Right ventricle myocardium inferior (tissue), 1 donor: ENCODE measurements at places on chromosomes 7 and 10. TPM values are rescaled to one million over a fixed set of nuclear protein-coding genes. Genes with fewer than 3 reads are reported as not detected.

Gene BAMBI
- 17.9 TPM for total RNA-seq

- DNase-seq, result no peak
Measured at GRCh38 chr10:32207544-32207943, 139.4 kb downstream of the EPC1 start.

DNA sequence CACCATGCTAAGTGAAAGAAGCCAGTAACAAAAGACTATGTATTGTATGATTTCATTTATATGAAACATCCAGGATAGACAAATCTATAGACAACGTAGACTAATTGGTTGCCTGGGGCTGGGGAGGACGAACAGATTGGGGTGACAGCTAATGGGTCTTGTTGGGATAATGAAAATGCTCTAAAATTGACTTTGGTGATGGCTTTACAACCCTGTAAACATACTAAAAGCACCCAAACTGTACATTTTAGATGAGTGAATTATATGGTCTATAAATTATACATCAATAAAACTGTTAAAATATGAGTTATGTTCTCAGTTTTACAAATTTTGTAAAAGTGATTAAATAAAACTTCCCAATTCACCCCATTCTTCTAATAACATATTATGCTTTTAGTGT is 261.5 kb downstream of the ELMO1 start:
- DNase-seq, result no peak

- DNase-seq, result no peak
Measured at GRCh38 chr10:122894261-122894944, 15.0 kb upstream of the FAM24B start.

- DNase-seq, result no peak
Measured at GRCh38 chr10:110646417-110647135, 2.4 kb downstream of the RBM20 start.

DNA sequence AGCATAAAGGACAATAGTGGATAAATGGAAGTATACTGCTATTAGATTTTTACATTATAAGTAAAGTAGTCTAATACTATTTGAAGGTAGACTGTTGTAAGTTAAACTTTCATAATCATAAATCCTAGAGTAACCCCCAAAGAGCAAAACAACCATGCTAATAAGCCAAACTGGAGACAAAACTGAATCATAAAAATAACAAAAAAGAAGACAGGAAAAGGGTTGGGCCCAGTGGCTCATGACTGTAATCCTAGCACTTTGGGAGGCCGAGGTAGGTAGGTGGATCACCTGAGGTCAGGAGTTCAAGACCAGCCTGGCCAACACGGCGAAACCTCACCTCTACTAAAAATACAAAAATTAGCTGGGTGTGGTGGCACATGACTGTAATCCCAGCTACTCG is 9.7 kb downstream of the CACUL1 start:
- DNase-seq, result no peak

Gene PRPS1L1
- not detected for total RNA-seq

Gene ZNF273
- 1.5 TPM for total RNA-seq

GRCh38 chr7:1920266-1920681 is 250.2 kb downstream of the ELFN1 start:
- peak; percentile 62 for DNase-seq

Gene SUN3
- not detected for total RNA-seq

- DNase-seq, result no peak
Measured at GRCh38 chr10:123446449-123447156, 219.6 kb upstream of the GPR26 start.

GRCh38 chr10:56537984-56538383 is 176.9 kb upstream of the ZWINT start:
- no peak for DNase-seq

- peak; percentile 75 for DNase-seq
Measured at GRCh38 chr10:126387041-126387921, 996 bp downstream of the ADAM12 start.

Gene PRKAR1B
- 16.7 TPM for total RNA-seq

DNA sequence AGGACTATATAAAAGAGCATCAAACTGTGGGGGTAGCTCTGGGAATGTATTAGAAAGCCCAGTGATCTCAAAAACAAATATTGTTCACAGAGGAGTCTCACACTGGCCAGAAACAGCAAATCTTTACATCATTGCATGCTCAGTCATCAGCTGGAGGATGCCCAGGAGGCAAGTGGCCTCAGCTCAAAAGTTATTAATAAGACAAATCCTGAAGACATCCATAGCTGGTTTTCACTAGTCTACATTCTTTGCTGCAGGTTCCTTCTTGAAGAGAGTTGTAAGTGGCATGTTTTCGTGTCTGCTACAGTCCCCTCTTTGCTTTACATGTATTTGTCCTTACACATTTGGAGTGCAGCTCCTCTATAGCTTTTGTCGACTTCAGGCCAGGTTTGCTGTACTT is 8.6 kb upstream of the CCDC7 start:
- no peak for DNase-seq

GRCh38 chr10:35691522-35692236 is 49.6 kb upstream of the FZD8 start:
- DNase-seq, result no peak

- DNase-seq, result no peak
Measured at GRCh38 chr7:2317556-2318293, 3.5 kb upstream of the SNX8 start.

Gene DNMBP
- total RNA-seq, result 6.6 TPM

Gene TIMM23B
- total RNA-seq, result 13.6 TPM

GRCh38 chr7:158145370-158145769 is 442.3 kb downstream of the PTPRN2 start:
- no peak for DNase-seq

- no peak for DNase-seq
Measured at GRCh38 chr10:61929555-61929954, 28.1 kb downstream of the ARID5B start.

Gene CLDN3
- not detected for total RNA-seq
